ENCODE measurements at places on chromosomes 2 and 18. TPM values are rescaled to one million over a fixed set of nuclear protein-coding genes. Genes with fewer than 3 reads are reported as not detected.

GRCh38 chr2:200453853-200454534 is 55.9 kb downstream of the KCTD18 start:
- peak; percentile 24 for DNase-seq

The FAM110C gene
- total RNA-seq, result 0.72 TPM

DNA sequence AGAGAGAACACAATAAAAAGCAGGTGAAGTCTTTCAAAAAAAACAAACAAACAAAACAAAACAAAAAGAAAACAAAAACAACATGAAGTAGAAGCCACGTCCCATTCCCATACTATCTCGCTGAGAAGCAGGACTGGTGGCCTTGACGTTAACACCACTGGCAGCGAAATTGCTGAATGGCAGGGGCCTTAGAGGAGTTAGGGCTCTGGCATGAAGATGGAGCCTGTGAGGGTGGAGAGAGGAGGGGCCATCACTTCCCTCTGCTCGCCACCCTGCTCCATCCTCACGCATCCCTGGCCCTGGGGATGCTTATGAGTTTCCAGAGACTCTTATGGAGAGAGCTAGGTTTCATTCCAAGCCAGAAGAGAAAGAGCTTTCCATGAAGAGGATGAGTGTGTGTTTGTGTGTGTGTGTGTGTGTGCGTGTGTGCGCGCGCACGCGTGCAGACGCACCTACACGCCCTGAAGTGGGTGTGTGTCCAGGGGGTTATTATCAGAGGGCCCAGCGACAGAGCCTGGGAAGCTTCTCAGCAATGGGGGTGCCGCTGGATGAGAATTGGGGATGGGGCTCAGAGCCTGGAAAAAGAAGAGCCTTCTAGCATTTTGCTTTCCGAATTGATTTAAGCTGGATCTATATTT is 20.4 kb upstream of the IMPA2 start:
- DNase-seq, result no peak

GRCh38 chr2:157325786-157326185 is at the start of gene ERMN:
Gene ERMN, minus strand, starts transcription at chr2:157325824. Its CDS starts 182 bp downstream, at chr2:157325642.
- DNase-seq, result no peak

DNA sequence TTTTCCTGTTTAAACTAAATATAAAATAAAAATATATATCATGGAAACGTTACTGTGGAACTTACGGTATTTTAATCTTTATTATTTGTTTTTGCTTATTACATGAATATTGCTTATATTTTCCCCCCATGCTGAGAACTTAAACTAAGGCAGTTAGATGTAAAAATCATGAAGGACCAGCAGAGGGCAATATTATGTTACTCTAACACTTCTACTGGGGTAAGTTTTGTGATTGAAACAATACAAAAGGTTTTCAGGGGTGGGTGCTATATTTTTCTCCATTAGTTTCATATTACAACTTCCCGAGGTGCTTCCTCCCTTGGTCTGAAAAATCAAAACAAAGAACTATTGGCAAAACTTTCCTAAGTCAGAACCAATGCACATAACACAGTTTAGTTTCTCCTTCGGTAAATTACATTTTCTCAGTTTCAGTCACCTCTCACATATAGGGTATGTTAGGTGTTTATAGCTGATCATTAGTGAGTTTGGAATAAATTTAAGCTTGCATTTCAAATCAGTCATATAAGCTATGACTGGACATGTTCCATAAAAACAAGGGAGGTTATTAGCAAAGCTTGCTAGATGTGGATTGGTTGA is 54.8 kb downstream of the ZNF407 start:
- no peak for DNase-seq

GRCh38 chr18:68448736-68449135 is 266.2 kb downstream of the TMX3 start:
- no peak for DNase-seq

The DSG2 gene
- total RNA-seq, result 1.6 TPM

GRCh38 chr2:42523341-42523740 is 29.6 kb upstream of the KCNG3 start:
- DNase-seq, result no peak

GRCh38 chr2:175854129-175854528 is 147.9 kb downstream of the LNPK start:
- no peak for DNase-seq

The CFC1 gene
- not detected for total RNA-seq

GRCh38 chr18:32507093-32507492 is 36.4 kb upstream of the GAREM1 start:
- no peak for DNase-seq

DNA sequence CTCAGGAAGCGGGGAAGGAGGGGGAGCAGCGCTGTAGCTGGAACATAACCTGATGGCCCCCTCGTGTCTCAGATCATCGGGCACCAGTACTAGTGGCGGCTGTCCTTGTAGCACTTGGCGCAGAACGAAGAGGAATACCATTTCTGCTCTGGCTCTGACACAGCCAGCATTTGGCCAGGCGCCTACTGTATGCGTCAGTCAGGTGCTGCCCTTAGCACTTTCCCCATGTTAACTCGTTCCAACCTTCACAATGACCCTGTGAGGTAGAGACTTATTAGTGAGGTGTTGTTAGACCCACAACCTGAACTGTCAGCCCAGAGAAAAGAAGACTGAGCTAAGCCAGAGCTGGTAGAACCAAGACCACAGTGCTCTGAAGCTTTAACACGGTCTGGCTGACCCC is 47.7 kb upstream of the EML6 start:
- DNase-seq, result no peak

- peak; percentile 63 for DNase-seq
Measured at GRCh38 chr2:219684721-219685689, 57.6 kb downstream of the SLC4A3 start.

DNA sequence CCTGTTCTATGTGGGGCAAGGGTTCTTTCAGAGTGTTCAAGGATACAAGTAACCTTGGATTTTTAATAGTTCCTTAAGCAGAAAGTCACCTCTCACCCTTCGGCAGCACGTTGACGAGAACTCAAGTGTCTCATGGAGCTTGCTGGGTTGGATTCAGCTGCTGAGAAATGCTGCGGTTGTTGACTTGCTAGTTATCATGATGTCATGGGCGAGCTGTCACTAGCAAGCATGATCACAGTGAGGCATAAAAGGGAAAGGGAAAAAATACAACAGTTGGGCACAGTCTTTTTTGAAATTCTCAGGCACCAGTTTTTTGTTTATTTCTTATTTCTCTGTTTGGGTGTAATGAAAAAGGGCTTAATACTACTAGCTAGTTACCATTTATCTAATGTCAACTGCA is 53.2 kb downstream of the ADCYAP1 start:
- no peak for DNase-seq

The KCNG3 gene
- total RNA-seq, result 0.16 TPM

The RBKS gene
- 11.5 TPM for total RNA-seq

The ERFE gene
- 0.88 TPM for total RNA-seq

GRCh38 chr2:185689906-185690539 is 48.6 kb upstream of the FSIP2 start:
- no peak for DNase-seq

- DNase-seq, result no peak
Measured at GRCh38 chr2:146989741-146990140, 855.1 kb upstream of the ACVR2A start.

DNA sequence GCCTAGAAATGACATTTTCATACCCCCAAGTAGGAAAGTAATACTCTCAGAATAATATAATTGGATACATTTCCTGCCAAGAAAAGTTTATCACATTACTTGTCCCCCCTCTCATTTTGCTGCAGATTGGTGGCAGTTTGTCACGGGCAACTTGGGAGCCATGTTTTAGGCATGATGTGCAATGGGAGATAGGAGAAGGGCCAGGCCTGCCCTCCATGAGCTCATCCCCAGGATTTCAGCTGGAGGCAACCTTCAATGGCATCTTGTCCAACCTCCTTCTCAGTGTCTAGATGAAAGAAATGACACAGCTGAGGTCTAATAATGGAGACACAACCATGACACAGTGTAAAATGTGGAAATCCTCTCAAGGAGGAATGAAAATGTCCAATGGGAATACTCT is 11.4 kb upstream of the RAB31 start:
- no peak for DNase-seq

DNA sequence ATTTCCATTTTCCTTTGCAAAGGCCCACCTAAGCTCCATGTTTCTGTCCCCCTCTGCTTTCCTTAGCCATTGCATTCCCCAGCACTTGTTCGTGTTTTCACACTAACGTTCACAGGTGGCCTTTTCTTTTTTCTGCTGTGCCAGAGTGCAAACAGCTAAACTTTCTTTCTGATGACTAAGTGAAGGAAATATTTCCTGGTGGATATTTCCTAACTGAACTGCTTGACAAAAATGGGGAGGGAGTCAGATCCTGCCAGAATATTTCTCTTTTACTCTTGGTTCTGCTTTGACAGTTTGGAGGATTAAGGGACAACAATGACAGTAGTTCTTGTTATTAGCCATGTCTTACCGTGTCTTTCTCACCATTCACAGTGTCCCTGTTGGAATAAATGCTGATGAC is 344.0 kb downstream of the ARHGAP15 start:
- DNase-seq, result no peak

DNA sequence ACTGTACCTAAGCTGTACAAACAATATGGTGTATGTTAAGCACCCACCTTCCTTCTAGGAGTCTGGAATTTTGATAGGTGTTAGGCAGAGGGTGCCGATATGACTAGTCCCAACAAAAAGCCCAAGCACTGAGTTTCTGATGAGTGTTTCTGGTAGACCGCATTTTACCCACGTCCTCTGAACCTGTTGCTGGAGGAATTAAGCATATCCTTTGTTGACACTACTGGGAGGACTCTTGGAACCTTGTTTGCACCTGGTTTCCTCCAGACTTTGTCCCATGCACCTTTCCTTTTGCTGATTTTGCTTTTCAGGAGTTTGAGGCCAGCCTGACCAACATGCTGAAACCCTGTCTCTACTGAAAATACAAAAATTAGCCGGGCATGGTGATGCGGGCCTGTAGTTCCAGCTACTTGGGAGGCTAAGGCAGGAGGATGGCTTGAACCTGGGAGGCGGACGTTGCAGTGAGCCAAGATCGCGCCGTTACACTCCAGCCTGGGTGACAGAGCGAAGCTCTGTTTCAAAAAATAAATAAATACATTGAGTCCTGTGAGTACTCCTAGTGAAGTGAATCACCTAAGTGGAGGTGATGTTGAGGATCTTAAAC is 11.4 kb upstream of the SPAST start:
- DNase-seq, result no peak

- DNase-seq, result no peak
Measured at GRCh38 chr2:66323406-66323805, 111.5 kb upstream of the MEIS1 start.

The TMEM127 gene
- total RNA-seq, result 29.3 TPM

The UPP2 gene
- total RNA-seq, result not detected

GRCh38 chr2:26640331-26640745 is 828 bp downstream of the CIB4 start:
- no peak for DNase-seq

GRCh38 chr2:215218587-215219577 is 80.5 kb upstream of the ABCA12 start:
- DNase-seq, result no peak

DNA sequence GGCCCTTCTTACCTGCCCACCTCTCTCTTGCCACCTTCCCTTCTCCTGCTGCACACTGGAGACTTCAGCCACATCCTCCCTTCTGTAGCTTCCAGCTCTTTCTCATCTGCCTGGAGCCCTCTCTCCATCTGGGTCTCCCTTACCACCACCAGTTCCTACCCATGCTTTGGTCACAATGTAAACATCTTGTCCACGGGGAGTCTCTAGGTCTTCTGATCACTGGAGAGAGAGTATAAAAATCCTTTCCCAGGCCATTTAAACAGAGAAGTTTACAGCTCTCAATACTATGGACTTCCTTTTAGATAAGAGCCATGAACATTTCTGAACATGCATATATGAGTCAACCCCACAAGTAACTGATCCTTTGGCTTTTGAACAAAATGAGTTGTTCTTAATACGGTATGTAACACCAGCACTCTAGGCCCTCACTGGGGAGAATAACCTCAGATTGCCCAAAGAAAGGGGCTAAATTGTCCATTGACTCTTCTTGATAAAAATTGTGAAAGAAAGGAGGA is 5.8 kb downstream of the ARHGAP25 start:
- no peak for DNase-seq

DNA sequence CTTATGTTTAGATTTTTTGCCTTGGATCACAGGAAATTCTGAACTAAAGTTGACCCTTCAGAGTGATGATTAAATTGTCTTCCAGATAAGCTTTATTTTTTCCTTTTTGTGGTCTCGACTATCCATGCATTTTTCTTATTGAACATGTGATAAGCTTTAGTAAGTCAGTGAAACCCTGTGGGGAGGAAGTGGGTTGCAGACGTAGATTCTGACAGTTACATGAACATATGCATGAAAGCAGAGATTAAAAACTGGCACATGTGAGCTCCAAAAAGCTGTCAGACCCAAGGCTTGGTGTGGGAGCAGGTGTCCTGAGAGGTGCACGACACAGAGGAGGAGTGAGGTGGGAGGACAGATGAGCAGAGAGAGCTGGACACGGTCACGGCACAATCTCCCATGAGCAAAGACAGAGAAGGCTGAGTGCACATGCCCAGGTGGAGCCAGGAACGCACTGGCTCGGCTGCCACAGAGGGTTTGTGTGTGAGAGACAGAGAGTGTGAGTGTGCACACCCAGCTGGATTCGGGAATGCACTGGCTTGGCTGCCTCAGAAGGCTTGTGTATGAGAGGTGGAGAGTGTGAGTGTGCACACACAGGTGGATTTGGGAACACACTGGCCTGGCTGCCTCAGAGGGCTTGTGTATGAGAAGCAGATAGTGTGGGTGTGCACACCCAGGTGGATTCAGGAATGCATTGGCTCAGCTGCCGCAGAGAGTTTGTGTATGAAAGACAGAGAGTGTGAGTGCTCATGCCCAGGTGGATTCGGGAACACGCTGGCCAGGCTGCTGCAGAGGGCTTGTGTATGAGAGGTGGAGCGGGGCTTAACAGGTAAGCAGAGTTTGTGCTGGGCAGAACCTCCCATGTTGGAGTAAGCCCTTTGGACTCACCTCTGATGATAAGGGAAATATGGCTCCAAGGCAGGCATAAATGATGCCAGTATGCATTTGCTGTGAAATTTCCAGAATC is 849.1 kb upstream of the SALL3 start:
- DNase-seq, result no peak

The LRATD1 gene
- total RNA-seq, result not detected

- no peak for DNase-seq
Measured at GRCh38 chr2:176733698-176734430, 464.6 kb downstream of the MTX2 start.

GRCh38 chr2:124026503-124026902 is 1.4 kb downstream of the CNTNAP5 start:
- no peak for DNase-seq

DNA sequence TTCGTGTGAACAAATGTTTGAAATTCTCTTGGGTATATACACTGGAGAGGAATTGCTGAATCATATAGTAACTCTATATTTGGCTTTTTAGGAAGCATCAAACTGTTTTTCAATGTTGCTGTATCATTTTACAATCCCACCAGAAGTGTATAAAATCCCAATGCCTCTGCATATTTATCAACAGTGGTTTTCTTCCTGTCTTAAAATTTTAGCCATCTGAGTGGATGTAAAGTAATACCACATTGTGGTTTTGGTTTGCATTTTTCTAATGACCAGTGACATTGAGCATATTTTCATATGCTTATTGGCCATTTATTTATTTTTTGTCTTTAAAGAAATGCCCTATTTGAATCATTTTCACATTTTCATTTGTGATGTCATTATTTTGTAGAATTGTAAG is 22.8 kb upstream of the LRP1B start:
- DNase-seq, result no peak

The ECEL1 gene
- total RNA-seq, result 2.5 TPM

The SERPINB3 gene
- total RNA-seq, result not detected
